ENCODE measurements at places on chromosomes 12 and 14.

DNA sequence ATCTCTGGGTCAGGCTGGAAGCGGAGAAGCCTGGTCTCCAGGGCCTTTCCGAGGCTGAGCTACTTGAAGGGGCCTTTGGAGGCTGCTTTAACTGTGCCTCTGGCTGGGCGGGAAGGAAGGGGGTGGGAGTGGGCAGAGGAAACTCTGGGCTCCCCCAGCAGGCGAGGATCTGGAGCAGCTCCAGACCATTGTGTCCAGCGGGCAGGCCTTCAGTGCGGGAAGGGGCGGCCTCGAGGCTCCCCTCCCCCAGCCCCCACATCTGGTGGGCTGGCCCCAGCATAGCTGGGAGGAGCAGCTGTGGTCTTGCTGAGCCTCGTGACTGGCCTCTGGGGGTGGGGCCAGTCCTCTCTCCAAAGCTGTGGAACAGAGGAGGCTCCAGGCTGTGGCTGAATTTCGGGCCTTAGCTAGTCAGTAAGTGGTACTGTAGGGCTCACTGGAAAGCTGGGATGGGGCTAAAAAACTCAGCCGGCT lies 3.4 kb downstream of the TAMALIN start:
- DNase-seq: no peak

DNA sequence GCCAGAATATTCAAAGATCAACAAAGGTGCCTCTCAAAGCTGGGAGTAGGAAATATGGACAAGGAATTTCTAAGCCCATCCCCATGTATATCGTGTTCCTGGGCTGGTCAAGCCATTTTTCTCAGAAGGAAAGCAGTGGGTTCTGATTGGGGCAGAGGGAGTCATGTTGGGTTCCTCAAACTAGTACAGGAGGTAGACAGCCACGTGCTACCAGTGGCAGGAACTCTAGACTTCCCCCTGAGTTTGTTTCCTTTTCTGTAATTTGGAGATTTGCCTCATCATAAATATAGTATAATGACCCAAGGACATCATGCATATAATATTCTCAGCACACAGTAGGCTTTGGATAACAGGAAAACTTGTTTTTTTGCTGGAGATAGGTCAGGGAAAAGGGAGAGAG lies 16.4 kb upstream of the PLEKHH1 start:
- DNase-seq: no peak

DNA sequence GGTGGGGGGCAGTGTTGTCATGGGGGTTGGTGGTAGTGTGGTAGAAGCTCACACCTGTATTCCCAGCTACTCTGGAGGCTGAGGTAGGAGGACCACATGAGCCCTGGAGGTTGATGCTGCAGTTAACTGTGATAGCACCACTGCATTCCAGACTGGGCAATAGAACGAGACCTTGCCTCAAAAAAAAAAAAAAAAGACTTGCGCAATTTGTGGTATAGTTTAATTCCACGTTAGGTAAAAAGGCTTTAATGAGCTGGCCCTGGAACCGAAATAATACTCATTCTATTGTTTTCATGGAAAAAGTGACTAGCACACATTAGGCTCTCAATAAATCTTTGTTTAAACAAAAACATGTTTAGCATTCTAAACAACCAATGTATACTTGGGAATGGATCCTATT lies 25.4 kb upstream of the NAP1L1 start:
- DNase-seq: no peak

DNA sequence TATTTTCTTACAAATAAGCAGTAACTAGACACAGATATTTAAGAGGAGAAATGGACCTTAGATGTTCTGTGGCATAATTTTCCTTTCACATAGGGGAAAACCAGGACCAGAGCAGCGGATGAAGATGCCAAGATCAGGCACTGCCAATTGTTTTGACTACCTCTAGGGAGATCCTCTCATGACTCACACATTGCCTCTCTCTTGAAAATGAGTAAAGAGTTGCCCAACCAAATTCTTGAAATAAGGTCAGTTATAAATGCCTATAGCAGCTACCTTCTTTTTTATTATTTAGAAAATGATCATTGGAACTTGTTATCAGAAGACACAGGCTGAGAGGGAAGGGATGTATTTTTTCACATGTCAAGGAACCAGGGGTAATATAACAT lies 263.4 kb upstream of the PLEKHG7 start:
- no peak for DNase-seq

GRCh38 chr12:14554281-14555007 lies 13.2 kb downstream of the PLBD1 start:
- DNase-seq: no peak

- no peak for DNase-seq
These were observed 981 bp downstream of the SLC48A1 start for GRCh38 chr12:47773858-47774580.

GRCh38 chr12:93813186-93813585 lies 136.0 kb downstream of the CRADD start:
- DNase-seq: no peak

DNA sequence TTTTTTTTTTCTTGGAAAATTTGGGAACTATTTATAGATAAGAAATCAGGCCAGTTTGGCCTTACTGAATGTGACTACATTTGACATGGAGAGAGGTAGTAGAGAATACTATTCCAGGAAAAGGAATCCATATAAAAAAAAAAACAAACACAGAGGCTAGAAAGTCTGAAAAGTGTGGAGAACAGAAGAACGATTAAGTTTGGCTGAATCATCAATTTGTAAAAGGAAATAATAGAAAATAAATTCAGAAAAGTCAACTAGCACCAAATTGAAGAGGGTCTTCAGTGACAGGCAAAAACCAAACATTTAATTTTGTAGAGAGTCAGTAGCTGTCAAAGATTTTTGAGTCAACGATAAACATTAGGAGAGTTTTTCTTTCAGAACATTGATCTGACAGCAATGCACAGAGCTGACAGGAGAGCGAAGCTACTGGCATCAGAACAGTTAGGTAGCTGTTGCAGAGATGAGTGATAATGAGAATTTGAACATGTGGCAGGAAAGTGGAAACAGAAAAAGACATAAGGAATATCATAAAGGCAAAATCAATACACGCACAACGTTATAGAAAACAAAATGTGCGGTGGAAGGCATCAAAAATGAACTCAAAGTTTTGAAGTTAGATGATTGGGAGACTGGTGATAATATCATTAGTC lies 241.2 kb downstream of the SOX5 start:
- DNase-seq: no peak
